ENCODE measurements at places on chromosomes 6 and 20.

DNA sequence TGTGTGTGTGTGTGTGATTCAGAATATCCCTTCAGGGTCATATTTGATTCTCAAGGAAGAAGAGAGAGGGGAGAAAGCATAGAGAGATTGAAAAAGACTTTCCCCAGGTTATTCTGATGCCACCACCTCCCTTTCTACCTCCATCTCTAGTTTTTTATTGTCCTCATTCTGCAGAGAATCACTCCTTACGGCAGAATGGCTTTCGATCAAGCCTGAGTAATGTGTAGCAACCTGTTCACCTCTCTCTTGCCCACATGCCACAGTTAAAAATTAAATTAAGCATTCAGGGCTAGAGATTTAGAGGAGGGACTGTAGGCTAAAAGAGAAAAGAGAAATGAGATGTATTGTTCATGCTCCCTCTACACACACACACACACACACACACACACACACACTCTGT, 18.1 kb downstream of the KLHL32 start:
- no peak for DNase-seq

GRCh38 chr20:19802492-19803158, 44.6 kb downstream of the RIN2 start:
- DNase-seq = no peak

DNA sequence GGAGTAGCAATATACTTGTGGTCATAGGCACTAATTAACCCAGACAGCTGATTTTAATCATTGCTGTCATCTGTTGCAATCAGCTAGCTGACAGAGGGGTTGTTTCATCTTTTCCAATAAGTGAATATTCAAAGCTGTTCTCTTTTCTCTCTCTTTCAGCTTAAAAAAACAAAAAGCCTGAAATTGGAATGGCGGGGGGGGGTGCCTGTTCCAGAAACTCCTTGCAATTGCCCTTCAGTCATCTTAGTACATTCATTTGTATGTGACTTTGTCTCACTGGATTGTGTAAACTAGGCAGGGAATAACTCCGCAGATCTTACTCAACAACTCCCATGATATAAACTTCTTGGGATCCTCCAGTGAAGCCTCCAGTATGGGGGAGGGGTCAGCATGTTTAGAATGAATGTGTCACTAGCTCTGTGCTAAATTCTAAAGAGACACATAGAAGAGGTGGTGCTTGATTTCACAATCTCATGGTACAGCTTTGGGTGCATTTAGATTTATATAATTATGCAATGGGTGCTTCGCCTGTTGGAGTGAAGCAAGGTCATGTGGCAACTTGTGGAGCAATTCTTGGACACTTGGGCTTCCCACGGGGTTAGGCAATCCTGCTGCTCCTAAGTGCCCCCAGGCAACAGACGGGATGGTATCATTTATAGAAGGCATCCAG, 40.1 kb downstream of the SLC24A3 start:
- DNase-seq = peak; percentile 72

DNA sequence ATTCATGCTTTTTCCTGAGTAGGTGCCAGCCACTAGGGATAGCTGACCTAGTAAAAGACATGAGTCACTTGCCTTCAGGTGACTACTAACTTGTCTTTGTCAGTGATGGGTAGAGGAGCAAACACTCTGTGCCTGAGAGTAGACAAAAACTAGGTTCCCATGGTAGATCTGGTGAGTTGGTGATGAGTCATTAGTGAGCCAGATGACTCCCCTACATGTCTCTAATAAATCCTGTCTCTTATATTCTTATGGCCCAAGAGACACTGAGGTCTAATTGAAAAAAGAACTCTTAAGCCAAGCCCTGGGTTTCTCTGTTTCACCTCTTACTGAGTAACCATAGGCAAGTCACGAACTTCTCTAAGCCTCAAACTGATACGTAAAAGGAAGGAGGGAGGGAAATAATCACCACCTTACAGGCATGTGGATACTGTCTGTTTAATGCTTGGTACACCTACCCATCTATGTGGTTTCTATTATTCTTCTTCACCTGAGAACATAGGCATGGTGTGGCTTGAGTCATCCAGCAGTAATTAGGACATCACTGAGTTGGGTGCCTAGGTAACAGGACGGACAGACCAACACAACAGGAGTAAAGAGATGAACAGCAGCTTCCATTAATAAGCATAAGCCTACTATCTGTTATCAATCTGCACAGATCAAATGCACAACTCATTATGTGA, 20.3 kb downstream of the TTPAL start:
- peak; percentile 94 for DNase-seq

DNA sequence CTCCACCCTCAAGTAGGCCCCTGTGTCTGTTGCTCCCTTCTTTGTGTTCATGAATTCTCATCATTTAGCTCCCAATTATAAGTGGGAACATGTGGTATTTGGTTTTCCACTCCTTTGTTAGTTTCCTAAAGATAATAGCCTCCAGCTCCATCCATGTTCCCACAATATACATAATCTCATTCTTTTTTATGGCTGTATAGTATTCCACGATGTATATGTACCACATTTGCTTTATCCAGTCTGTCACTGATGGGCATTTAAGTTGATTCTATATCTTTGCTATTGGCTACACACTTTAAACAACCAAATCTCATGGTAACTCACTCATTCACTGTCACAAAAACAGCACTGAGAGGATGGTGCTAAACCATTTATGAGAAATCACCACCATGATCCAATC, 35.5 kb upstream of the VGLL2 start:
- DNase-seq = no peak

GRCh38 chr6:21455071-21455470, 138.5 kb upstream of the SOX4 start:
- DNase-seq = no peak

DNA sequence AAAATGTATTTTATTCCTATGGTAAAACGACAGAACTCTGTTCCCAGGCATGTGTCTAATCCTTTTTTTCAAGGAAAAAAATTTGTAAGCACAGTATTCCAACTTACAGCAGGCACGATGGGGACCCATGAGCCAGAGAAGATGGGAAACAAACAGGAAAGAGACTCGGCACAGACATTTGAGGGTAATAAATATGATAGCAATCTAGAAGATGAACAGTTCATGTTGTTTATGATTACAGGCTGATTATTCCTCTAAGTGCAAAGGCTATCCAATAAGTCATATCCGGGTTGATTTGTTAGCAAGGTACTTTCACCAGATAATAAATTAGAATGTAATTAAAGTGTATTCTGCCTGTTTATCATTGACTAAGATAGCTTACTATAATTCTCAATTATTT, 43.2 kb downstream of the PDSS2 start:
- no peak for DNase-seq
